ENCODE measurements at places on chromosomes 1 and 21. TPM values are rescaled to one million over a fixed set of nuclear protein-coding genes. Genes with fewer than 3 reads are reported as not detected.

Gene INSRR
- not detected for total RNA-seq

Gene TRABD2B
- 0.93 TPM for total RNA-seq

Gene KCNH1
- total RNA-seq, result not detected

Gene CCDC24
- total RNA-seq, result 0.43 TPM

Gene TNN
- total RNA-seq, result not detected

Gene BSND
- total RNA-seq, result not detected

Gene DPH5
- 49.8 TPM for total RNA-seq

Gene LHX8
- total RNA-seq, result not detected

Gene PROK1
- not detected for total RNA-seq

Gene SLC30A10
- total RNA-seq, result not detected

Gene TEX38
- not detected for total RNA-seq

Gene CAPZB
- total RNA-seq, result 130 TPM

Gene GJB3
- not detected for total RNA-seq

Gene RAP1GAP
- 0.82 TPM for total RNA-seq

Gene TMEM81
- total RNA-seq, result 0.77 TPM

Gene FALEC
- total RNA-seq, result not detected

Gene SSX2IP
- 7.1 TPM for total RNA-seq

Gene PALMD
- total RNA-seq, result 1.2 TPM

Gene TP53BP2
- 12.1 TPM for total RNA-seq

Gene PTPN14
- 27.7 TPM for total RNA-seq

Gene U2AF1
- total RNA-seq, result 10.6 TPM

Gene OLIG2
- total RNA-seq, result not detected

Measured in pericardium fibroblast (primary cell).